Stimulated activated CD4-positive, alpha-beta T cell treated with anti-CD3 and anti-CD28 coated beads, Interleukin-2, amount 100 ng/mL, for 24 hours (primary cell): ENCODE measurements at places on chromosomes 4 and X.

DNA sequence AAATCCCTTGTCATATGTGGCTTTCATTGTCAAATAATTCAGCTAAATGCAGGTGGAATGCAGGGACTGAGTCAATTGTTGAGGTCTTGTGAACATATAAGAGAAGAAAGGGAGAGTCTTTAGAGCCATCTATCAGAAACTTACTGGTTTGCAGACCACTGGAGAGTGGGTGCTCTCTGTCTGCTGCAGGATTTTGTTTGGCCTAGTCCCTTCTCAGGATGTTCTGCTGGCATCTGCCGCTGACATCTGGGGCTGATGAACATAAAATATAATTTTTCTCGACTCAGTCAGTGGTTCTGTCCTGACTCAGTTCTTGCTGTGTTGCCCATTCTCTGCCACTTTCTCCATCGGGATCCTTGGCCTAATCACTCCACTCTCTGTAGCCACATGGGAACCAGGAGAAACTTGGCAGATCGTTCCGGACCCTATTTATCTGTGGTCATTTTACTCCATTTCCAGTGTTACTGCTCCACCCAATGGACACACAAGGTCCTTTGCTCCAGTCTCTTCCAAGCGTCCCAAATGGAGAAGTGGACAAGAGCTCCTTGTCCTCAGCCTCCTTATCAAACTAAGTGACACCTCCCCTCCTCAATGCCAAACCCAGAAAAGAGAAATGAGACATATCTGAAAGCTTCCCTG lies 436.2 kb downstream of the FAT4 start:
- no peak for DNase-seq

- DNase-seq = no peak
Measured at GRCh38 chr4:14143892-14144291, 516.4 kb upstream of the BOD1L1 start.

DNA sequence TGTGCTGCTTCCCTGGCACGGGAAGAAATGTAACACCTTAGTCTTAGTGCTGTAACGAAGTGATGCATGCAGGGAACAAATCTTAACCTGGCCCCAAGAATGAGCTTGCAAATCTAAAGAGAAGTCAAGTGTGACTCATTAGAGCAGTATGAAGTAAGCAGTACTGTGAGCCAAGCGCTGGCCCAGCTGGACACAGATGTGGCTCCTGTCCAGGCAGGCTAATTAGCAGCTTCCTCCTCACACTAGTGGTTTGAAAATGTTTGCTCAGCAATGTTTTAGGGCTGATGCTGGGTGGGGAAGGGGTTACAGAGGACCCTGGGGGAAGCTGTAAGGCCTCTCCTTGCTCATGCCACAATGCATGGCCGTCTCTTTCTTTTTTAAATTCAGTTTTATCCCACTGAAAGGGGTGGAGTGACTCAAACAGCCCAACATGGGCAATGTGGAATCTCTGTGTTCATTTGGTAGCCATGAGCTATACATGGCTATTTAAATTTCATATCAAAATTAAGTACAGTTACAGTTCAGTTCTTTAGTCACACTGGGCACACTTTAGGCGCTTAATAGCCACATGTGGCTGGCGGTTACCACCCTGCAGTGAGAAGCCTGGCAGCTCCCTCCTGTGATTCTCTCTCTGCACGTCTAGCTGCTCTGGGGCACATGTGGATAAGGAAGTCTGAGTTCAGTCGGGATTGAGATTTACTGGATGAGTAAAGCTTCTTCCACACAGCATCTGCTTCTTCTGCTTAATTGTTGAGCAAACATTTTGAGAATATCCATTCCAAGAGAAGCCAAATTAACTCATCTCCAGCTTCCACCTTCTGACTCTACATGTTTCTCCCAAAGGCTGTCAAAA lies 48.8 kb downstream of the MAP7D2 start:
- no peak for DNase-seq

- DNase-seq = no peak
Measured at GRCh38 chr4:183244506-183244905, 75.6 kb downstream of the CLDN22 start.

- DNase-seq = no peak
Measured at GRCh38 chr4:87120411-87121162, 99.8 kb downstream of the KLHL8 start.

DNA sequence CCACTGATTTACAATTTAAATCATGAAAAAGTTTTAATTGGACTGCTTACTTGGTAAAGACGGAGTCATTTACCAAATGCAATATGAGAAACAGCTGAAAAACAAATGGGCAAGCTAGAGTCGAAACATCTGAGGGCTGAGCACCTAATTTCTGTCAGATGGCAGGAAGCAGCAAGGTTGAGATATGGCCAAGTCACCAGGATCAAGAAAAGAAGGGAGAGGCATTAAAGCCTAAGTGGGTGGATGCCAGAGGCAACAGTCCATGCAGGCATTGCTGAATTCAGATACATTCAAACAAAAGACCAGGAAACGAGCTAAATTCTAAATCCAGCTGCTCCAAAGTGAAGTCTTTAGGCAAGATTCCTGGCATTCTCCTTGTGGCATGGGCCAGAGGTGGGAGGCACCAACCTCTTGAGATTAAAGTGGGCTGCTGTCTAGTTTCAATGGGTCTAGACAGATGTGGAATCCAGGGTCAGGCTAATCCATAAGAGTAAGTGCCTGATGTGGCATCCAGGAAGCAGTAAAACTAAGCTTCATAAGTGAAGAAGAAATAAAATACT lies 8.0 kb upstream of the ARSJ start:
- DNase-seq = no peak
